ENCODE measurements at places on chromosomes 5 and 9.
A peak's percentile ranks its signal among the peaks of the same experiment; 100 is the strongest.

DNA sequence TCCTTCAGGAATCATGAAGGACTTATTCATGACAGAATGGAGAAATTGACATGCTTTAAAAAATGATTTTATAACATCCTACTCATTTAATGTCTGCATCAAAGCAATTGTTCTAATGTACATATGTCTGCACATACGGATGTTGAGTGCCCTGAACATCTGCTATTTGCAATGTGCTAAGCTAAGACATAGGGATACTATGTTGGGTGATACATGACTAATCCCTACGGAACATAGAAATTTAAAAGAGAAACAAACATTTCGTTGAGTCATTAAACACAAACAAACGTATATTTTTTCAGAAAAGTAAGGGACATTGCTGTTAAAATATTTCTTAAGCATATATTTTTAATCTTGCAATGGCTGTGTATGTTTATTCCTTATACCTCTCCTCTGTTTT lies 686.5 kb upstream of the ADAMTS16 start:
- no peak for DNase-seq

- no peak for DNase-seq
Measured at GRCh38 chr5:173228639-173229381, 6.2 kb downstream of the NKX2-5 start.

DNA sequence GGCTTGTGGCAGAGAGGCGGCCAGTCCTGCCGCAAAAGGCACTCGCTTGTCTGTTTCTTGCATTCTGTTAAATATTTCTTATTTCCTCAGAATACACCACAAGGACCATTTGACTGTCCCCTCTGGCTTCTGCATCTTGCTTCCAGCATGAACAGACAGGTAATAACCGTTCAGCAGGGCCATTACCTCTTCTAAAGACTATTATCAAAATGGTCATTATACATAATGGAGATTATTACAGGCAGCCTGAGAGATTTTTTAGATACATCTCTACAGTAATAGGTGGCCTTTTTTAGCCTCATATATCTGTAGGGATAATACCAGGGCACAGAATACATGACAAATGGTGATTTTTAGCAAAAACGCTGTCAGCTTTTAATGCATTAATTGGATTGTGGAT lies 382.0 kb downstream of the PSAT1 start:
- no peak for DNase-seq

GRCh38 chr5:138938526-138938925 lies 63.4 kb upstream of the LRRTM2 start:
- DNase-seq, result no peak

DNA sequence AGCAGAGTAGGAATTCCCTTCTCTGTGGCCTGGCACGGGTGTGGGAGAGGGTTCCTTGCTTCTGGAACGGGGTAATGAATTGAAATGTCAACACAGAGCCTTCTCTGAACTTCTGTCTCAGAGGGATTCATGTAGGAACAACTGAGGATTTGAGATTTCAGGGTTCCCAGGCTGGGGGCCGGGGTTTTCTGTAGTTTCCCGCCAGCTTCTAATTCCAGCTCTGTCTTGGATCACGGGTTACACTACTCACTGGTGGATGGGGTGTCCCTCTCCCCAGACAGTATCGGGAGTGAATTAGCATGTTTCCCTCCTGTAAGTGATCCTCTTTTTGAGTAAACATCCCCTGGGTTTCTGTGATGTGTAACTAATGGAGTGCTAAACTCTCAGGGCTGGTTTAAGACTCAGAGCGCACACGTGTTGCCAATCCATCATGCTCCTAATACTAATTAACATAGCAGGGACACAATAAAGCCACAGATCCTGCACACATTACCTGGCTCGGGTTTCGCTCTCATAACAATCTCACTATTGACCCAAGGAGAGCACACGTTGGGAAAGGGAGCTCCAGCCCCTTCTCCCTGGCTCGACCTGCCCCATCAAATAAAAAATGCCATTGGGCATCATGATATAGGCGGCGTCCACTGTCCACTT lies 18.1 kb upstream of the DMRT2 start:
- DNase-seq, result no peak

DNA sequence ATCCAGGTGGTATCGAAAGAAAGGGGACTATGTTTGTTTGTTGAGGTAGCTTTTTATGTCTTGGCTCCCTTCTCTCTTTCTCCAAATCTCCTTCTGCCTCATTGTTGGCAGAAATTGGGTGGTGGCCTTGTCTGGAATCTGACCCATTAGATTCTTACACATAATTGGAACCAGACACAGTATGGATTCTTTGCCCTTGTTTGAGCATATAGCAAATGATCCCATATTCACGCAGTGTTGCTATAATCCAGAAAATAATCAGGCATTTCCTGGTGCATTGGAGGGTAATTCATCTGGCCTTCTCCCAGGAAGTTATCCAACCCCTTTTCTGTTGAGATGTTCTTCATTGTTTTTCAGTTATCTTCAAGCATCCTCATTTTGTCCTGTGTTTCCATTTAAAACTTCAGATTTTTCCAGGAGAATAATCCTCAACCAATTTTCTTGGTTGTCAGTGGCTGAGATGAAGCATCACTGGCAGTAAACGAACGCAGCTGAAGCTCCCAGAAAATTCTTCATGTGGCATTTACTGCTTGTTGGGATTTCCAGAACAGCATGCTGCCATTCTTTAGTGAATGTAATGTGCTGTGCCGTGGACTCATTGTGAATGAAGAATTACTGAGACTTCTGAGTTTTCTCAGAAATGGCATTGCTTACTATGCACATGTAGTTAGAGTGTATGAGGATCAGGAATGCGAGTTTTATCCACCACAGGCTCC lies 70.5 kb upstream of the NTRK2 start:
- no peak for DNase-seq

GRCh38 chr9:109488791-109489492 lies 9.2 kb downstream of the PTPN3 start:
- DNase-seq, result no peak

DNA sequence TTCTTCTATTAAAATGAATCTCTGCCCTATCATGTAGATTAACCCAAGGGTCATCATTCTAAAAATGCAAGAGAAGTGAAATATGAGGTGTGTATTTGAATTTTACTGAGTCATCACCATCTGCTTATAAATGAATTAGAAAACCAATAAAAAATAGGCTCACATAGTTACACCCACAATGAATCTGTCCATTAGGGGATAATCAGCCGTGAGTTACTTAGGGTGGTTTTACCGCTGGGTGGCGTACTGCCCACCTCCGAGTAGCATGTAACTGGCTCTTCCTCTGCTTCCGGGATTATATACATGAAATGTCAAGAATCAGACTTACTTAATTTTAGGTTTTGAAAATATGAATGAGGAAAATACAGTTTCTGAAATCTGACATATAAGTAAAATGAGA lies 332.9 kb upstream of the CCNG1 start:
- DNase-seq, result no peak

DNA sequence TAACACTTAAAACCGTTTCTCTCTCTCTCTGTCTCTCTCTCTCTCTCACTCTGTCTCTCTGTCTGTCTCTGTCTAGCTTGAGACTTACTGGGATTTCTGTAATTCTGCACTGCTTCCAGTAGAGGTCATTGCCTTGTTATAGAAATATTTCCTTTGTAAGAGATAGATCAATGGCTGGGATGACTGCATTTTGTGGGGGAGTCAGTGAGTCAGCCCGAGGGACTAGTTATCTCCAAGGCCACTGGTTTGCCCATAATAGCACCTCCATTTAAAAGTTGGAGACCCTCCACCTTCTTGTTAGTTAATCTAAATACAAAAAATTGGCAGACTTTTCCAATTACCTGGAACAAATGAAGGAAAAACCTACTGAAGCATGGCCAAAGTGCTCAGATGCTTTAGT lies 547.2 kb downstream of the LRRC70 start:
- peak; percentile 45 for DNase-seq

DNA sequence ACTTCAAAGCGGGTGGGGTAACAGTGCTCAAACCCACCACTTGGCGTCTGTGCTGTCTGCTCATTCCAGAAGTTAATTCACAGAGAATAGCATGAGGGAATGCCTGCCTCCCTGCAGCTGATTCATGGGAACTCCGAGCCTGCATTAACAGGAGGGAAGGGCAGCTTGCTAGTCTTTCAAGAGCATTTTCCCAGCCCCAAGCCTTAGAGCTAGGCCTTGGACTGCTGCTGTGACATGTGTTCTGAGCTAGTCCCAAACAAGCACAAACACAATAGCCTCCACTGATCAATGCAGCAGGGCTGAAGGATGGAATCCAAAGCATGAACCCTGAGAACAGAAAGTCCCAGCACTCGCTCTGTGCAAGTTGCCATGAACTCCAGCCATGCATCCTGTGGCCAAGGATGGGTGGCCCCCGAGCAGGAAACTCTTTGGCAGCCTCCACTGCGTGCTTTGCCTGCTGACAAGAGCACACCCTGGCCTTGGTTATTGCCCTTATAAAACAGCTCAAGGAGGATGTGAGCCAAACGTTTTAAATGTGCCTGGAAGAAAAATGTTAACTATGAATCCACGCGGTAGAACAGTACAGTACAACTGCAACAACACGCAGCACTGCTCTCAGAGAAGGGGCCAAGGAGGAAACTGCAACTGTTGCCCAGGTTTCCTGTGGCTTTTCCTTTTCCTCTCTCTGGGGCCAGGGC lies 653.1 kb upstream of the KLF4 start:
- no peak for DNase-seq

DNA sequence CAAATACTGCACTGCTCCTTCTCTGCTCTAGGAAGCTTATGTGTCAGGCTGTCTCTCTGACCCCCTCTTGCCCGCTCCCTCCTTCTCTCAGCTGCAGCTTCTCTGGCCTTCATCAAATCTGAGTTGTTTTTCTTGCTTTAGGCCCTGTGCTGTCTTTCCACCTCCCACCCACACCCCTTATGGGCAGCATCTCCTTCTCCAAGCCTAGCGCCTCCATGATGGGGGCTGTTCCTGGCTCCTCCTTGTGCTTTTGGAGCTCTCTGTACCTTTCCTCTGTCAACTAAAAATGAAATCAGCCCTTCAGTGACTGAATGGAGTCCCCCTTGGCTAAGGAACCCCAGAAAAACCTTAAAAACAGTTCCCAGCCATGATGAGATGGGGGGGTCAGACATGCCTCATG lies 6.6 kb upstream of the CFAP157 start:
- DNase-seq, result no peak

GRCh38 chr9:4970970-4971641 lies 14.0 kb upstream of the JAK2 start:
- DNase-seq, result peak; percentile 44

DNA sequence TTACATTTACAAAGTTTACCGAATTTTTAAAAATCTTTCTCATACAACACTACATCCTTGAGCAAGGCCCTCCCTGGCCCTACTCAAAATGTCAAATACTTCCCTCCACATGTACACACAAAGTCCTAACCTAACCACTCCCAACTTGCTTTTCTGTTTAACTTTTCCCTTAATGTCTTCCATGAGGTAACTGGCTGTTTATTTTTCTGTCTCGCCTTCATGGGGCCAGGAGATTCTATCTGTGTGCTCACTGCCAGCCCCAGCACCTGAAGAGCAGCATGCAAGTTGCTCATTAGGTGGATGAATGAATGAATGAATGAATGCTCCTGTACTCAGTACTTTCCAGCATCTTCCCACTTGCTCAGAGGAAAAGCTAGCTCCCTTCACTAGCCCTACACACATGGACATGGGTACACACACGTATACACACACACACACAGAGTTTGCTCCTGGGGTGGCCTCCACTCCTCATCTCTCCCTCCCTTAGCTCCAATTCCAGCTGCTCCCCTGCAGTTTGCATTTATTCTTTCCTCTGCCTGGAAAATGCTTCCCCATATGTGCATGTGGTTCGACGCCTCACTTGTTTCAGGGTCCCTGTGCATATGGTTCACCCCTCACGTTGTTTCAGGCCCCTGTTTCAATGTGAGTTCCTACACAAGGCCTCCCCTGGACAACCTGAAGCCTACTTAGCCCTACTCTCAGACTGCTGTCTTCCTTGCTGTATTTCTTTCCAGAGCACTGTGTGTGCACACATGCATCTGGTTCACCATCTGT lies 165.2 kb downstream of the ROR2 start:
- no peak for DNase-seq
